Stimulated activated CD4-positive, alpha-beta T cell treated with anti-CD3 and anti-CD28 coated beads, Interleukin-4, amount 100 ng/mL, for 1 hour (primary cell): ENCODE measurements at places on chromosomes 3 and 15.

DNA sequence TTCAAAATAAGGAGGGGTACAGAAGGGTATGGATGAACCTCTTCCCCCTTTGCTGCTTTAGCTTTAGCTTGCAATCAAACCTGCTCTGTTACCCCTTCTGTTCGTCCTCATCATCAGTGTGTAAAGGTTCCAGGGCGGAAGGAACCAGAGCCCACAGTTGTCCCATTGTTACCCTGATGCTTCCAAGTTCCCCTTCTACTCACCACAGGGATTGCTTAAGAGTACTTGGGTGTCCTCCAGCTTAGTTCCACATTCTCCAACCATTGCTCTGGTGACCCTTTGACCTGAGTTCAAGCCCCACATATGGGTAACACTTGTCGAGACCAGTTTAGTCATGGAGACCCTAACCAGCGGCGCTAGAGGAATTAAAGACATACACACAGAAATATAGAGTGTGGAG is 1080.1 kb upstream of the ALCAM start:
- no peak for DNase-seq

DNA sequence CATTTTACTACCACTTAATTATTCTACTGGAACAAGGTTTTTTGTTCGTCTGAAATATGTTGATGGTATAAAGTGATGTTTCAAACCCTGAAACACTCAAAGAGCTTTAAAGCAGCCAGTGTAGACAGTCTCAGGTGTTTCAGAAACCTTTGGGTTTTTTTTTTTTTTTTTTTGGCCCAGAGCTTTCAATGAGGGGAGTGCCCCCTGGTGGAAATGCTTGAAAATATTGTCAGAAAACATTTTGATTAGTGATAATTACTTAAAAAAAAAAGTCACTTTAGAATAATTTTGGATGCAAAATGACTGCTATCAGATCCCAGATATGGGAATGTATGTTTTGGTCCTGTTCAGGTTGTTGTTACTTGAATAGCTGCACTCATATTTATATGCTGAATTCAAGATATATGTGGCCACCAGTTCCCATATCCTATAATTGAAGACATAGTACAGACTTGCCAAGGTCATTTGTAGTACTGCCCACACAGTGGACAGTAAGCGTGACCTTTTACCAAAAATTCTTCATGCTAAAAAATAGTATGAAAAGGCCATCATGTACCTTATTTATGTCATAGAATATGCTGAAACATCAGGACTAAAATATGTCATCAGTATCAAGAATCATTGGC is 35.9 kb downstream of the SATB1 start:
- no peak for DNase-seq

GRCh38 chr3:195114786-195115599 is 156.0 kb downstream of the XXYLT1 start:
- no peak for DNase-seq

GRCh38 chr3:21836227-21836626 is 85.2 kb upstream of the ZNF385D start:
- no peak for DNase-seq

- DNase-seq, result no peak
Observed at GRCh38 chr15:89329329-89330084, 5.1 kb downstream of the POLG start.

- DNase-seq, result no peak
Observed at GRCh38 chr3:143650827-143651226, 197.4 kb downstream of the SLC9A9 start.

GRCh38 chr15:39728845-39729244 is 53.8 kb downstream of the FSIP1 start:
- no peak for DNase-seq

GRCh38 chr3:109553591-109554371 is 216.4 kb upstream of the DPPA4 start:
- no peak for DNase-seq

DNA sequence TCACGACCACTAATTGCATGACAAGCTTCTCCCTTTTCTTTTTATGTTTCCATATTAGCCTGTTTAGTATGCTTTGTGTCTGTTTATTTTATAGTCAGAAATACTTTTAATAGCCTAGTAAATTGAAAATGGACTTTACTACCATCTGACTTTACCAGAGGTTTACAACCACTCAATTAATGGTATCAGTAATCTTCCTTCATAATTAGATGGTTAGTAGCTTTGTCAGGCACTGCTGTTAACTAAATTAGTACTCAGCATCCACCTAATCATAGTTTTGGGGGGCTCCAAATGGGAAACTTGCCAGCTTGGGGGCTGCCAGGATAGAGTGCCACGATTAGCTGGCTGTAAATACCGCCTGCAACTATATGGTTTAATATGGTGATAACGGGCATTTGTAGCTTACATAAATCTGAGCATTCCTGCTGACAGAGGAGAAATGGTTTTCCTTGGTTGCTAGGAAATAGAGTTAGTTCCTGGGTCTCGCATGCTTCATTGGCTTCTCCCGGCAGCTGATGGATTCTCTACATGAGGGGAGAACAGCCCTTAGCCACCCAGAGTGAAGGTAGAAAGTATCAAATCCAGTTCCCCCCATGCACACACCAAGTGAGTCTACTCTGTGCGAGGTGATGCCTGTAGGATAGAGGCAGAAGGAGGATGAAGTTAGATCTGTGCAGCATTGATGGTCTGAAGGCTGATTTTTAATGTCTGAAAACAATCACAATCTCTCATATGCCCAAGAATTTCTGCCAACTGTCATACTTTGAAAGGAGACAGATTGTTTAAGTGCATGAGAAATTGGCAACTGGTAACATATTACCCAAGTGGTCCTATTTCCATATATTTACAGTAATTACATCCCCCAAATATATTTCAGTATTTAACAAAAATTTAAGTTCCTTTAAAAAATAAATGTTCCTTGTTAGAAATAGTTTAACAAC is 326.6 kb upstream of the PROK2 start:
- no peak for DNase-seq

DNA sequence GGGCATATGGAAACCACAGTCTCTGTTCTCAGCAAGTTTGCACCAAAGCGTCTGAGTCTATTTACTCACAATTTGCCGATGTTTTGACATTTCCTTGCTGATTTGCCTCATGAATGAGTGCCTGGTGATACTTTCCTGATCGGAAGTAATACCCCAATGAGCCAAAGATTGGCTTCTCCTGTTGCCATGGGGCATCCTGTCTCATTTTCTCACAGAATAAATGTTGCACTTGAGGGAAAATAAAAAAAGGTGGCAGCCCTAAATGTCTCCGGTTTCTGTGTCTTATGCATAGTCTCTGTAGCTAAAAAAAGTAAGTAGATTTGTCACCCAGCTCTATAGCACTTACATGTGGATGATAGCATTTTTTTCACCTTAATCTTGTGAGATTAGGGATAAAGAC is 73.7 kb upstream of the CADPS start:
- DNase-seq, result no peak

DNA sequence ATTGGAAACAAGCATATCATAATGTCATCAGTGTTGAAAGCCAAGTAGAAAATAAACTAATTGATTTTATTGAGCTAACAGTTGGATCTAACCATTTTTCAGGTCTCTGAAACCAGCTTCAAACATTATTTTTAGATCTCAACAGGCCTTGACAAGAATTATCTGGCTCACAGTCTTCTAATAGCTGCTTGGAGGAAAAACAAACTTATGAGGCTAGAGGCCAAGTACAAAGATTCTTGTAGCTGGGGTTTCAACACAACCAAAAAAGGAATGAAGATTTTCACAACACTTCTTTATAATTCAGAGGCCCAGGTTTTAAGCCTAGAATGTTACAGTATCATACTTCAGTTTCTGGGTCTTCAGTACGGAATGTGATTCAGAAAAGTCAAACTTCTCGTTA is 3.7 kb downstream of the SETMAR start:
- DNase-seq, result no peak

DNA sequence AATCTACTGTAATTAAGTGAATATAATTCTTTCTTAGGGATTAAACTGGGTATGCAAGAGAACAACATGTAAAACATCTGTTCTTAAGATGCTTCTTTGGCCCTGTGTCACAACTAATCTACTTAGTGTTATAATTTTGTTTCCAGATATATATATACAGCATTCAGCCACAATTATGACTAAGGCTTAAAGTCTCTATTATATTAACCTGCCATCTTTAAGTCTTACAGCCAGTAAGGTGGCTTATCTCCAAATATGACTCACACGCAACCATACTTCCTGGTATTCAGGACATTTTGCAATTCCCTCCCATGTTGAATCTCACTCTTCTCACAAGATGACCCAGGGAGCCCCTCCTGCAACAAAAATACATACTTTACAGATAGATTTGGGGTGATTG is 6.6 kb upstream of the KBTBD8 start:
- no peak for DNase-seq

GRCh38 chr15:92803852-92804609 is 96.1 kb upstream of the CHD2 start:
- peak; percentile 78 for DNase-seq

DNA sequence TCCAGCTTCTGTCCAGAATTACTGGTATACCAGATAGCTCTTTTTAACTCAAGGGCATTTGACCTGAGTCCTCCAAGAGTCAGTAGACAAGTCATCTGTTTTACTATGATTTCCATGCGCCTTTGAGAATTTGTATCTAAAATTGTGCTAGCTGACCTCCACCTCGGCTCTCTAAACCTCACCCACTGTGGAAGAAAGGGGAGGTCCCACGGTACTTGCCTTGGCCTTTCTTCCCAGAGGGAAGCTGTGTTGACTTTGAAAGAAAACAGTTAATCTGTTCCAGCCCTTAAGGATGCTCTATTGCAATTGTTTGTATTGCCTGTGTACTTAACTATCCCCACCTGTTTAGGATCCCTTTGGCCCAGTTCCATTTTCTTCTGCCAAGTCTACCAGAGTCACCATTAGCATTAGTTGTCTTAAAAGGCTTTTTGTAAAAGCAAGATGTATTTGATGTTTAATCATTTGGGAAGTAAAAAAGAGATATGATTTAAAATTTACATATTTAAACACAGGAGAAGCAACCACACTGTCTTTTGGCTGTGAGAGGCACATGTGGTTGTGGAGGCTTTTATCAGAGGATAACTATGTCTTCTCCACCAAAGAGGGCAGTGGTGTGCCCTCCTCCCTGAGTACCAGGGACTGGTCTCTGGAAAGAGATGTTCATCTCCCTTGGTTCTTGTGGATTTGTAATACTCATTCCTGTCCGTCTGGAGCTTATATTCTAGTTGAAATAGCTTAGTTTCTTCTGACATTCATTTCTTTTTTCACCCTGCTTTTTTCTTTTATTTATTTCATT is 88.8 kb downstream of the CRTC3 start:
- no peak for DNase-seq

DNA sequence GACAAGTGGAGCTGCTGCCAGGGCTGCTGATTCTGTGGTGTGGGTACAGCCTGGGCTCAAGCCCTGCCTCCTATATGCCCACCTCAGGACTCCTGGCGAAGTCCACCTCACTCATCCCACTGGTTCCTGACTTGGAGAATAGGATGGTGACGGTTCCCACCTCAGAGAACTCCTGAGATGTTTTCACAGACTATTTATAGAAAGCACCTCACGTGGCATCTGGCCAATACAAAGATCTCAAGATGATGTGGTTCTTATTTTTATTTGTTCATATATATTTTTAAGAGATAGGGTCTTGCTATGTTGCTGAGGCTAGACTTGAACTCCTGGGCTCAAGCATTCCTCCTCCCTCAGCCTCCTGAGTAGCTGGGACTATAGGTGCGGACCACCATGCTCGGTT is 236.9 kb upstream of the BHLHE40 start:
- DNase-seq, result no peak

DNA sequence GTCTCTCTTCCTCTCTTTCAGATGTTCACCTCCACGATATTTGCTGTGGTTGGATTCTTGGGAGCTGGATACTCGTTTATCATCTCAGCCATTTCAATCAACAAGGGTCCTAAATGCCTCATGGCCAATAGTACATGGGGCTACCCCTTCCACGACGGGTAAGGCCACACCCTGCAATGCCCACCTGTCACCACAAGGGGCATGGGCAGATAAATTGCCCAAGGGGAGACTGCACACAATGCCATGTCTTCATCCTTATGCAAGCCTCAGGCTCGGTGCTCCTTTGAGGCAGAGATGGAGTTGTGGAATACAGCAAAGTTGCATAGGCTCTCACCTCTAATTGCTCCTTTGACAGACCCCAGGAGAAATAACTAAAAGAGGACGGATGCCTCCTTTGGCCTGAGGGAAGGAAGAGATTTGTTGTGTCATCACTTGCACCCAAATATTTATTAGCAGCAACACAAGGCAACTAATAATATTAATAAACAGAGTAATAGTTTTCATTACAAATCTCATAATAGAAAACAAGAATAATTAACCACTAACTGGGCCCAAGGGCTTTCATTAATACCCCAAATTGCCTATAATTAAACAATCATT is 13.2 kb downstream of the TM4SF4 start:
- peak; percentile 33 for DNase-seq

DNA sequence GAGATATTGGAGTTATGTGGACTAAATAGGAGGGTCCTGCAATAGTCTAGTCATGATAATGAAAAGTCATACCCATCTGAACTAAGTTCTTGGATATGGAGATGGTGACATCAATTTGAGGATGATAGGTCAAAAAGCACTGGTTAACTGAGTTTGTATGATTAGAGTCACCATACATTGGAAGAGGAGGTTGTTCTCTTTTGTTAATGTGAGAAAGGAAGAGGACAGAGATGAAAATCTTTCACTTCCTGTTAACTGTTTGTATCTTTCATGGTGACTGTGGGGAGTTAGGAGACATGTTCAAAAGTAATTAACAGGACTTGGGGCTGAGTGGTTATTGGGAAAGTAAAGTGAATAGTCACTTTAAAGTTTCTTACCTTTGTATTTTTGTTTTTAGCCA is 11.1 kb downstream of the TMEM62 start:
- DNase-seq, result no peak

GRCh38 chr15:39434751-39435238 is 146.1 kb upstream of the THBS1 start:
- DNase-seq, result no peak

GRCh38 chr3:50010959-50011358 is 71.0 kb downstream of the RBM6 start:
- no peak for DNase-seq

DNA sequence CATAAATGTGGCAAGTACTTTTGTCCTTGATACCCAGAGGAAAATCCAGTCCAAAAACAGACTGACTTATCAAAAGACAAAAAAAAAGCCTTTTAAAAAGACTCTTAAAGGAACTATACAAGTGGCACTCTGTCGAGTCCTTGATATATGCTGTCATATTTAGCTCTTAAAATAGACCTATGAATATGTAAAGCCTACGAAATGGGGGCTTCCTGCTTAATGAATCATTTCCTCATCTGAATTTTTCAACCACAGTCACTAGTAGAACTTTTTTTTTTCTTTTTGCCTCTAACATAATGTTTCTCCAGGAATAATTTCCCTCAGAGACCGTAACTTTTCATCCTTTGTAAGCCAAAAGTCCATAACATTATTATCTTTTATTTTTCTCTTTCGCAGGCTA is 95.8 kb downstream of the P3H2 start:
- DNase-seq, result no peak
